ENCODE measurements at places on chromosomes 13 and 19.

- DNase-seq = no peak
These were observed 64.6 kb upstream of the RAP2A start for GRCh38 chr13:97369261-97369893.

GRCh38 chr13:91347202-91347995 is at the start of gene MIR17HG:
Gene MIR17HG, plus strand, starts transcription at chr13:91347687.
- peak; percentile 87 for DNase-seq

GRCh38 chr13:19681517-19681916 is 48.1 kb downstream of the MPHOSPH8 start:
- DNase-seq = no peak

- no peak for DNase-seq
These were observed 2.0 kb downstream of the COLGALT1 start for GRCh38 chr19:17557466-17557865.

DNA sequence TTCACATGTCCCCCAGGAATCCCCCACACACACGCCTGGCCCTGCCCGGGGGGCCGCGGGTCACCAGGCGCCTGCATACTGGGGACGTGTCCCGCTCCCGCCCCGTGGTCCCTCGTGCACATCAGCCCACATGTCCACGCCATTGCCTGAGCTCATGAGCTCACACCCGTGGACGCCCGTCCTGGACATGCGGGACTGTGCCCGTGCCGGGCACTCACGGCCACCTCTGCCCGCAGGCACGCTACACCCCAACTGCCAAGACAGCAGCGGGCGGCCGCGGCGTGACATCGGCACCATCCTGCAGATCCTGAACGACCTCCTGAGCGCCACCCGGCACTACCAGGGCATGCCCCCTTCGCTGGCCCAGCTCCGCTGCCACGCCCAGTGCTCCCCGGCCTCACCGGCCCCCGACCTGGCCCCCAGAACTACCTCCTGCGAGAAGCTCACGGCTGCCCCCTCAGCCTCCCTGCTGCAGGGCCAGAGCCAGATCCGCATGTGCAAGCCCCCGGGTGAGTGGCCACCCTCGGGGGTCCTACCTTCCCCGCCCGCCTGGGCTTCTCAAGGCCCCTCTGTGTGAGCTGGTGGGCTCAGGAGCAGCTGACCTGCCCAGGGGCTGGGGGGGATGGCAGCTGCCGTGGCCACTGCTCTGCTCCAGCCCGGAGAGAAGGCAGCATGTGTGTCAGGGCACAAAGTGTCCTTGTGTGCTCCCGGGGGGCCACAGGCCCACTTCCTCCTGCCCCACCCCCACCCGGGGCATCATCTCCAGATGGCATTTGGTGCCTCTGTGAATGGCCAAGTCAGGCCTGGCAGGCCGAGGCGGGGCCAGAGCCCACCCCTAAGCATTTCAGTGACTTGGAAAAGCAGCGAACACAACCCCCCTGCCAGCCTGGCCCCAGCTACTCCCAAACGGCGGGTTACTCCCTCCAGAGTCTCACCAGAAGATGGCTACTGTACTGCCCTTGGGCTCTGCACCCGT is 7.1 kb downstream of the MIDN start:
- DNase-seq = no peak

DNA sequence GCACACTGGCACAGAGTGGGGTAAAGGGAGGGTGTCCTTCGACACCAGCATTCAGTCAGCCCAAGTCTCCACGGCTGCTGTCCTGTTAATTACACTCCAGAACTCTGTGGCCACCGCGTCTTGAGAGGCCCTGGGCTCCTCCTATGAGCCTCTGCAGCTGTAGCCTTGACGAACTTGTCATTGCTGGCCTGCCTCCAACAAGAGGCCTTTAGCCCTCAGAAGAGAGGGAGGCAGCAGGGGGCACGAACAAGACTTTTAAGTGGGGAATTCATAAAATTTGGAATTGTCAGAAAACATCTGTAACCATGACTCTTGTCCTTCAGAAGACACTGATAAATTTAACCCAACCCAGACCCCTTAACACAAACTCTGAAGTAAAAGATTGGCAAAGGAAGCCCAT is 241.9 kb downstream of the UQCRFS1 start:
- DNase-seq = peak; percentile 38

DNA sequence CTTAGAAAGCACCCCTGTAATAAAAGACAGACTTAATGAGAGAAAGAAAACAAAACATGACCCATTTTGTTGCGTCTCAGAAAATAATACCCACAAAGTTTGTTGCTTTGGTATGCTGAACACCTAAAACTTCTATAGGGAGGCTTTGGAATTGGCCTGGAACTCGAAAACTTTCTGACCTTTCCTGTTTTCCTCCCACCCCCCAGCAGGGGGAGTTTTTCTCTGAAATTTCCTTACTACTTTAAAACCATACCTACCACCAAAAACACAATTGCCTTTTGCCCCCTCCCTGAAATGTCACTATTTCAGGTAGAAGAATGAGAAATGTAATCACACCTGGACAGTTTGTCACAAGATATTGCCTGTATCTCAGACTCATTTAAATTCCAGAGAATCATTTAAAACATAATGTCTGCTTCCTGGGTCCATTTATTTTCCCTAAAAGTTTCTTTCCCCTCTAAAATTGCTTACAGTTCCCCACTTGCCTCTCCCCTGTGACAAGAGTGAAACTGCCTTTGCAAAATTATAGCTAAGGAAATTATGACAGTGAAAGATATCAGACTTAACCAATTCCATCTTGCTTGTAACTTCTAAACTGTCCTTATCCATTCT is 2700.2 kb downstream of the PCDH9 start:
- no peak for DNase-seq

DNA sequence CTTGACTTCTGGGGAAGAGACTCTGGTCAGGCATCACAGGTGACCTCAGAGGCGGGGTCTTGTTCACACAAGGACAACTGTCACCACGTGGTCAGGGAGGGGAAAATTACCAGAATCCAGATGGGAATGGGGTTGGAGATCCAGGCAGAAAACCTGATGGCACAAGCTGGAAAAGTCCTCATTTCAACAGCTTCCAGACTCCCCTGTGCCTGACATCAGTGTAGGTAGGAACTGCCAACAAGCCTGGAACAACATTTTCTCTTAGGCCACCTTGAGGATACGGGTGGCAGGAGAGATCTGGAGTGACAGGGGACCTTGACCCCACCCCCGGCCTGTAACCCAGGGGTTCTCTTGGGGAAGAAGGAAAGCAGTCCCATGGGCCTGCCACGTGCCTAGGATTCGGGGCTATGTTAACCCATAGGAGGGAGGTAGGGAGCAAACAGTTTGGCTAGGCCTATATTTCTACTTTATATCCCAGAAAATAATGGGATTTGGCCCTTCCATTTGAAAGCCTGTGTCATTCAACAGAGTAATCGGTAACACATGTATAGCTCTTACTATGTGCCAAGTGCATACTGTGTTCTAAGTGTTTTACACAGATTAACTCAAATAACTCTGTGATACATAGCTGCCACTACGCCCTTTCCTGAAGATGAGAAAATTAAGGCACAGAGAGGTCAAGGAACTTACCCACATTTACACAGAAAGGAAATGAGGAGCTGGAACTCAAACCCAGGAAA is 44.9 kb upstream of the C13orf42 start:
- DNase-seq = no peak

DNA sequence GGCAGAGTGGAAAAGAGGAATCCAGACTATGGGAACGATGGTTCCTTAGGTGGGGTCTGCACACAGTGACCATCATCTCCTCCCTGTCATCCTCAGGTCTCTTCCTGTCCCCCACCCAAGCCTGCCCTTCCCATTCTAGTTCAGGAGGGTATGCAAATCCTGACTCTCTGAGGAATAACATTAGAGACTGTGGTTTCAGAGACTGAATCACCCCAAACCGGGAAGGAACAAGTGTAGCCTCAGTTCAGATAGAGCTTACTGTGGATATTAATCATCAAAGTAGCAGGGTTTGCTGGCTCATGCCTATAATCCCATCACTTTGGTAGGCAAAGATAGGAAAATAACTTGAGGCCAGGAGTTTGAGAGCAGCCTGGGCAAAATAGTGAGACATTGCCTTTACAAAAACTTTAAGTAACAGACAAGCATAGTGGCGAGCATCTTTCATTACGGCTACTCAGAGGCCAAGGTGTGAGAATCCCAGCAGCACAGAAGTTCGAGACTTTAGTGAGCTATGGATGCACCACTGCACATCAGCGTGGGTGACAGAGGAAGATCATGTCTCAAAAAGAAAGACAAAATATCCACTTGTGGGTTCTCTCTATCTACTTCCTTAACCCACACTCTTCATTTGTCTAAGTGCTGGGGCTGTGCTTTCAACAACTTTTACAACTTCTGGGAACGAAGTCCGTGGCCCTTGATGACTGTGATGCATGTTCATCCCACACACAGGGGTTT is 19.3 kb upstream of the LGALS13 start:
- no peak for DNase-seq

- DNase-seq = no peak
These were observed 24.0 kb downstream of the GRIN2D start for GRCh38 chr19:48417421-48417820.

GRCh38 chr19:40804783-40805242 is 5.8 kb downstream of the EGLN2 start:
- no peak for DNase-seq

GRCh38 chr19:7690779-7691258 is 10.2 kb downstream of the TRAPPC5 start:
- DNase-seq = no peak

- DNase-seq = no peak
These were observed 184.5 kb upstream of the SERP2 start for GRCh38 chr13:44189085-44189484.

DNA sequence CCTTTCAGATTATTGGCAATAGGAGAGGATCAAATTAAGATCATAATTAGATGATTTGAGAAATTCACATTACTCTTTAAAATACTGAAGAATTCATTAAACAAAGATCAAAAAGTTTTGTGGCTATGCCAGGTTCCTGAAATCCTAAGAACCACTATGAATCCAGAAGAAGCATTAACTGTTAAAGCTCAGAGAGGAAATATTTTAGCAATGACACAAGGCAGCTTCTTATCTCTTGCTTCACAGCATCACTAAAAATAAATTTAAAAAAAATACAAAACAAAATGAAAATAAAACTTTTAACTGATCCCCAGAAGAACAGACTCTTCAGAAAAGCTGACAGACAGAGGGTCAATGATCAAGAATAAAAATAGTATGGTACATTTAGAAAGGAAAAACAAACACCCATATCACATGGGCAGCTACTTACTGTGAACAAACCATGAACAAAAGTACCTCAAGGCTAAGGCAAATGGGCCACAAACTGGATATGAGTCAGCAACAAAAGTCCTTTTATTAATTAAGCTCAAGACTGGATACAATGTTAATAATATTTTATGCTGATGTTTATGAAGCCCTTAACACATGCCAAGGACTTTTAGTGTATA is 19.6 kb downstream of the RNF6 start:
- peak; percentile 14 for DNase-seq

DNA sequence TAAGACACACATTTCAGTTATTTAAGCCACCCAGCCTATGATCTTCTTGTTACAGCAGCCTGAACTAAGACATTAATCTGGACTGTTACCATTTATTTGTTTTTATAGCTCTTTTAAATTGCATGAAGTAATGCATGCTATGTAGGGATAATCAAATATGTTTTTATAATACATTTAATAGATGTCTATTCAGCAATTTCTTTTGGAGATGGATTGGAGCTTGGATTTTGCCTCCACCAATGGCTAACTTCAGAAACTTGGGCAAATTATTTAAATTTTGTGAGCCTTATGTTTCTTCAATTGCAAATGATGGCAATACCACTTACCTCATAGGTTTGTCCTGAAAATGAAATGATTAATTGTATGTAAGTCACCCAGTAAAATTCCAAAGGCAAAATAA is 288.7 kb downstream of the GPC6 start:
- no peak for DNase-seq

GRCh38 chr13:61696676-61697075 is 281.0 kb upstream of the PCDH20 start:
- DNase-seq = no peak

DNA sequence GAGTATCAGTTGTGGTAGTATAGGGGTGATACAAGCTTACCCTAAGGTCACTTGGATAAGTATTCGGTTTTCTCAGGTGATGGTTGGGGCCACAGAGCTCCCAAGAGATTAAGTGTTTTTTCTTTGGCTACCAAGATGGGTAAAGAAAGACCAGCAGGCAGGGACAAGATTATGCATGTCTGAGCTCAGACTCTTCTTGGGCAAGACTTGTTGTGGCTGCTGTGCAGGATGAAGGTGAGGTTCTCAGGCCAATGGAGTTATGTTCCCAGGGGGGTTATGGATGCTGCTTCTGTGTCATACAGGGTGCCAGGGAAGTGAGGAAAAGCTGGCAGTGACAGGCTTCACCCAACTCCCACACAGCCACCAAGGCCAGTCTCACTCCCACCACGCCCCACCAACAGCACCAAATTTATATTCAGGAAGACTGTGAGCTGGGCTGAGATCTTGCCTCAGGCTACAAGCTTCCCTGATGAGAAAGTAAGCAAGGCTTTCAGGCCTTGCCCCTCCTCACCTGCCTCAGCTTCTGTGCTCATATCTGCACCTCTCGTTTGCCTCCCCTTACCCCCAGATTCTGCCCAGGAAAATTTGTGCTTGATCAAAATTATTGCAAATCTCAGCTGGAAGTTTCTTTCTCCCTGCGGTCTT is 511.8 kb upstream of the SLITRK1 start:
- DNase-seq = no peak

Measured in fibroblast of upper back skin (primary cell).